ENCODE measurements at places on chromosomes 3 and 15. TPM values are rescaled to one million over a fixed set of nuclear protein-coding genes. Genes with fewer than 3 reads are reported as not detected.

DNA sequence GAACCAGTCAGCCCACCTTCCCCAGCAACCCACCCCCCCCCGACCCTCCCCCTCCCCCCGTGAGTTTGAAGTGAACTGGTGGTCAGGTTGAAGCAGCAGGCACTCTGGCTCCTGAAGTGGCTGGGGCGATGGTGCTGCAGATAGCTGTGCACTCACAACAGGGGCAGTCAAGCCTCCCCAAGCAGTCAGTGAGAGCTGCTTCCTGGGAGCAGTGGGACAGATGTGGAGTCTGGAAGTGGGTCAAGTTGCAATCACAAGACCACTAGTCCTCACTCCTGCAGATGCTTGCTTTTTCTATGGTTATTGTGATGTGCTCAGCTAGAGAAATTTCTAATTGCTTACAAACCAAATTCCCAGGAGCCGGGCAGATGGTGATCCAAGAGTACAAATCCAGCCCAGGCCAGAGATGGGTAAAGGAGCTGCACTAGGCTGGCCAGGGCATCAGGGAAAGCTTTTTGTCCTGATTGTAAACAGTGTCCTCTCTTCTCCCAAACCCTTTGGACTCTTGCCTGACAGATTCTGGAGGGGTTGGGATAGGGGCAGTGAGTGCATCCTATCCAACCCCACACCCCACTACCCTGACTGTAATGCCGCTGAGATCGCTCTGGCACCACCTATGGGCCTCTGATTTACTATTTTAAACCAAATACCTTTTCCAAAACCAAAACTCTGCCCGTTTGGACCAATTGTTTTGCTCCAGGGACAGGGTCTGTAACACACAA lies 9.8 kb upstream of the CLPX start:
- no peak for DNase-seq

Gene PPIB
- 224 TPM for total RNA-seq

DNA sequence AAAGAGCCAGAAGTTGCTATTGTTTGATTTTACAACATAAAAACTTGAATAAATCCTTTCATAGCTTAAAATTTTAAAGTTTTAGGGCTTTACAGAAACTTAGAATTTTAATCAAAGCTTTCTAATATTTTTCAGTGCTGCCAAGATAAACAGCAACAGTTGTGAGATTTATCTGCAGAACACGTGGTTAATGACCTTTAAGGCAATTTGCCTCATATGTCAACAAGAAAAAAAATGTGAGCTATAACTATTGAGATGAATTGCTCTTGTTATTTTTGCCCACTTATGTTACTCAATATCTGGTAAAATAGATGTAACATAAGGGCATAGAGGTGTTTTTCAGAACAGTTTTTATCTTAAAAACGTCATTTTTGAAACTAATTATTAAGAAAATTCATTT lies 96.7 kb upstream of the NECTIN3 start:
- DNase-seq: no peak

- no peak for DNase-seq
Observed at GRCh38 chr15:36497901-36498300, 81.5 kb upstream of the CDIN1 start.

- DNase-seq: no peak
Observed at GRCh38 chr3:159158213-159158612, 356.4 kb downstream of the MFSD1 start.

Gene TAGLN3
- not detected for total RNA-seq

Data from T-cell (primary cell).